Peyer's patch (tissue), 4 donors: ENCODE measurements at places on chromosomes 3 and 15.

DNA sequence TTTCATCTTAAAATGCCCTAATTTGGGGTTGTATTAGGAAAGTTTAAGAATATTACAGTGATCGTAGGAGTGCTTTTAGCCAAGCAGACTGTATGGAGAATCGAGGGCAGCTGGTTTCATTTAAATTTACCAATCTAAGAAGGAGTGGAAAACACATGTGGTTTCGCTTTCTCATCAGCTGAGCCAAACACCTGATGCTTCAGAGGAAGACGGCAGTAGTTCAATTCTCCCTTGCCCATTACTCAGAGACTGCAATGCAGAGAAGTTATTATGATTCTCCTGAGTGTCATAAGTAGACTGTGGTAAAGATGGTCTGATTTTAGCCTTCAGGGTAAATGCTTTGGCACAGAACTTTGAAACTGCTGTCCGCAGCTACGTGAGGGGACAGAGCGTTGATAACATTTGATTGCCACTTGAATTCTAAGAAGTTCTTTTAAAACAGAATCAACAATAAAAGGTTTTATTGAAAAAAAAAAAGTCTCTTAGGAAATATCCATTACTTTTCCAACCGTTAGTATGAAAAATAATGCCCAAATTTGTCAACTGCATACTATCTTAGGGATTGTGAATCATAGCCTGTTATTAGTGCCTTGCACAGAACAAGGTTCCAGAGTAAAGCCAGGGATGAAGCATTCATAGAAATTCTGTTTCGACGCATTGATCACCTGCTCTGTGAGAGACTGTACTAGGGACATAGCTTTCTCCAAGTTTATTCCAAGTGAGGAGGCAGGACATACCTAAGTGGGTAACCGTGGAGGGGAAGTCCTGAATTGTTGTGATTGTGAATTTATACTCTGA, 25.6 kb downstream of the LYSMD4 start:
- peaks cover 23% of the 10 kb centered on the region for H3K36me3 ChIP-seq
- H3K27ac ChIP-seq: no peak overlapping the region
- no peaks in the 10 kb centered on the region for H3K27me3 ChIP-seq
- H3K4me3 ChIP-seq: no peak overlapping the region
- no peak for DNase-seq
- H3K4me1 ChIP-seq: peaks cover 7% of the 10 kb centered on the region

- no peak overlapping the region for H3K4me3 ChIP-seq
- DNase-seq: no peak
- H3K4me1 ChIP-seq: no peaks in the 10 kb centered on the region
- no peaks in the 10 kb centered on the region for H3K27me3 ChIP-seq
Measured at GRCh38 chr3:73592154-73593144, 32.3 kb downstream of the PDZRN3 start.

DNA sequence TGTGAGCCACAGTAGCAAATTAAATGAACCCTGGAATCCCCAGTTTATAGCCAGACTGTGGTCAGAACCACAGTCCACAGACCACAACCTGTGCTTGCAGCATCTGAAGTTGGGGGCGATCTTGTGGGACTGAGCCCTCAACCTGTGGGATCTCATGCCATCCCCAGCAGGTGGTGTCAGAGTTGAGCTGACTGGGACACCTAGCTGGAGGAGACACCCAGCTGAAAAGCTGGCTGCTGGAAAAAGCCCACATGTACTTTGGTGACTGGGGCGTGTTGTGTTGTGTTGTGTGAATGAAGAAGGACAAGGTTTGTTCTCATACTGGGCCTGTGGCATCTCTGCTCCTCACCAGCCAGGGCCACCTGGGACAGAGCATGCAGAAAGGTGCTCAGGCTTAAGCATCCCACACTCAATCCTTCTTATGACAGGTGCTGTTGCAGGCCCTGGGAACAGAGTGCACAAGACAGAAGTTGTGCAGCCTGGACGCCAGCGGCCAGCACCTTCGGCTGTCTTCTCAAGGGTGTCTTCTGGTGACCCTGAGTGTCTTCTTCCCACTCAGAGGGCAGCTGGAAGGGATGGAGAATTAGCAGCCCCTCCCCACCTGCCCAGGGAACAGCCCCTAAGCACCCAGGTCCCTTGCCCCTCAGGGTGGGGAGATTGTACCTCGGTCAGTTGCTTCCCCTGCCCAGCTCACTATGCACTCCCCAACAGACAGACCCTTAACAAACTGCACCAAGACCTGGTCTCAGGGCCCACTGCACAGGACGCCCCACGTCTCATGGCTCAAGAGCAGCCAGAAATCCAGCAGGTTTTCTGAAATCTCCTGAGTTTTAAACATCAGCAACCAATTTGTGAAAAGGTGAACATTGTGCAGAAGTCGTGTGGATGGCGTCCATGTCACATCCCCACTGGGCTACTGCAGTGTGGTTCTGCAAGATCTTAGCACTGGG, 2.2 kb upstream of the UROC1 start:
- no peaks in the 10 kb centered on the region for H3K4me1 ChIP-seq
- no peak for DNase-seq
- no peak overlapping the region for H3K4me3 ChIP-seq
- no peaks in the 10 kb centered on the region for H3K27me3 ChIP-seq
- H3K27ac ChIP-seq: no peak overlapping the region

GRCh38 chr3:33438284-33438668, 1.9 kb downstream of the UBP1 start:
- DNase-seq: no peak
- H3K4me3 ChIP-seq: peak overlapping the region; percentile 88
- peaks cover 6% of the 10 kb centered on the region for H3K4me1 ChIP-seq

- no peaks in the 10 kb centered on the region for H3K36me3 ChIP-seq
- no peaks in the 10 kb centered on the region for H3K4me1 ChIP-seq
- DNase-seq: no peak
- no peaks in the 10 kb centered on the region for H3K27me3 ChIP-seq
- H3K4me3 ChIP-seq: no peak overlapping the region
Measured at GRCh38 chr3:124292329-124292728, 300.4 kb upstream of the ROPN1 start.

DNA sequence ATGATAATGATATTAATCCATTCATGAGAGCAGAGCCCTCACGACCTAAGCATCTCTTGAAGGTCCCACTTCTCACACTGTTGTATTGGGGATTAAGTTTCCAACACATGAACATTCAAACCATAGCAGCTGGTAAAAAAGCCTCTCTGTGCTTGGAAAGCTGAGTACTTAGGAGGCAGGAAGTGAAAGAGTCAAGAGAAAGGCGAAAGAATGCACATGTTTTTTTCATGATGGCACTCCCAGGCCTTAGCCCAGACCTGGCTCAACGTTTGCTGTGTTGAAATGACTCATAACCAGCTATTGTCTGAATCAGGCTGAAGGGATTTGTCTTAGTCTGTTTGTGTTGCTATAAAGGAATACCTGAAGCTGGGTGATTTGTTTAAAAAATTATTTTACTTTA, 84.4 kb upstream of the RGMA start:
- H3K4me3 ChIP-seq: no peak overlapping the region
- H3K36me3 ChIP-seq: no peaks in the 10 kb centered on the region
- no peak for DNase-seq

DNA sequence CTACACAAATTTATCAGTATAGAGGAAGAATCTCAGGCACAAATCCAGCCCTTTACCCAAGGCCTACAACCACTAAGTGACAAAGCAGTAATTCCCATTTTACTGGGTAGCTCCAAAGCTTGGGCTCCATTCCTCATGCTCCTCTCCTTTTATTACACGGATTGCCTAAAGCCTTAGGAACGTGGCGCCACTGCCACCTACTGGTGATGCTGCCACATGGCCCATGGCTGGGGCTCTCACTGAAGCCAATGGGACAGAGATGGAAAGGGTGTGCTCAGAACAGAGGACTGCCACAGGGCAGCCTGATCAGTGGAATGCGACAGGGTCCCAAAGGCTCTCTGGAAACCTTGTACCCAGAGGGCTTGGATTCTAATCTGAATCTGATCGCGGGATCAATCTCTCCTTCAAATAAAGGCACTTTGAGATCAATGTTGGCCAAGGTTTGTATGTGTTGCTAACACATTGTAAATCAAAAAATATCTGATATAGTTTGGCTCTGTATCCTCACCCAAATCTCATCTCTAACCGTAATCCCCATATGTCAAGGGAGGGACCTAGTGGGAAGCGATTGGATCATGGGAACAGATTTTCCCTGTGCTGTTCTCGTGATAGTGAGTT, 33.5 kb upstream of the LYZL4 start:
- peak; percentile 90 for DNase-seq
- no peaks in the 10 kb centered on the region for H3K27me3 ChIP-seq
- H3K4me1 ChIP-seq: no peaks in the 10 kb centered on the region
- no peaks in the 10 kb centered on the region for H3K36me3 ChIP-seq
- H3K27ac ChIP-seq: no peak overlapping the region

DNA sequence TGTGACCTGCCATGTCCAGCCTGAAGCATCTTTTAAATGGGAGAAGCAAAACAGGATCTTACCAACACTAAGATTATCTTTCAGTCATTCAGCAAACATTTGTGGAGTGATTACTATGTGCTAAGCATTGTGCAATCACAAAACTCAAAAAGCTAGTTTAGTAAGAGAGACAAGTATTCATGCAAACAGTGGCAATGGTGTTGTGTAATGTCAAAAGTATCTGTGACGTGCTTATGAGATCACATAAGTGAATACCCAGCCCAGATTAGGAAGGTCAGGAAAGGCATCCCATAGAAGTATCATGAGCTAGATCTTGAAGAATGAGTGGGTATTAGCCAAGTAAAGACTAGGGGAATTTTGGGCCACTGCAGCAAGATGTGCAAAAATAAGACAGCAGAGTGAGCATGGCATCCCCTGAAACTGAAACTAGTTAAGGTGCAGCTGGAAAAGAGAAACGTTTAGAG, 32.1 kb downstream of the SEC62 start:
- no peaks in the 10 kb centered on the region for H3K27me3 ChIP-seq
- H3K4me1 ChIP-seq: no peaks in the 10 kb centered on the region
- no peaks in the 10 kb centered on the region for H3K36me3 ChIP-seq
- no peak for DNase-seq
- H3K27ac ChIP-seq: no peak overlapping the region

- H3K36me3 ChIP-seq: no peaks in the 10 kb centered on the region
- no peak overlapping the region for H3K27ac ChIP-seq
- no peak overlapping the region for H3K4me3 ChIP-seq
Measured at GRCh38 chr3:55564726-55565125, 77.6 kb upstream of the WNT5A start.

DNA sequence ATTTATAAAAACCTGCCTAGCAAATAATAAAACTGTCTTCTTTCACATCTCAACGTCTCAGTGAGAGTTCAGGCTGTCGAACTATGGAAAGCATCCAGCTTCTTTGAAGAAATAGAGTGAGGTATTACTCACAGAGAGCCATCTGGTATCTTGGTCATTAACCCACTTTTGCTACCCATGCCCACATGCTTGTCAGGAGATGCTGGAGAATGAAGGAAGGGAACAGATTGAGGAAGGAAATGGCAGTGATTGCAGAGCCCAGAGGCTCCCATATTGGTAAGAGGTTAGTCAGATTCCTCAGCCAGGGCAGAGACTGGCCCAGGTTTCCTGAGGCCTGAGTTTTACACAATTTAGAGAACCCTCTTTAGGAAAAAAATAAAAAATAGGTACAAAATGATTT, 119.1 kb downstream of the B3GALNT1 start:
- no peak overlapping the region for H3K27ac ChIP-seq
- no peak for DNase-seq
- no peaks in the 10 kb centered on the region for H3K36me3 ChIP-seq

DNA sequence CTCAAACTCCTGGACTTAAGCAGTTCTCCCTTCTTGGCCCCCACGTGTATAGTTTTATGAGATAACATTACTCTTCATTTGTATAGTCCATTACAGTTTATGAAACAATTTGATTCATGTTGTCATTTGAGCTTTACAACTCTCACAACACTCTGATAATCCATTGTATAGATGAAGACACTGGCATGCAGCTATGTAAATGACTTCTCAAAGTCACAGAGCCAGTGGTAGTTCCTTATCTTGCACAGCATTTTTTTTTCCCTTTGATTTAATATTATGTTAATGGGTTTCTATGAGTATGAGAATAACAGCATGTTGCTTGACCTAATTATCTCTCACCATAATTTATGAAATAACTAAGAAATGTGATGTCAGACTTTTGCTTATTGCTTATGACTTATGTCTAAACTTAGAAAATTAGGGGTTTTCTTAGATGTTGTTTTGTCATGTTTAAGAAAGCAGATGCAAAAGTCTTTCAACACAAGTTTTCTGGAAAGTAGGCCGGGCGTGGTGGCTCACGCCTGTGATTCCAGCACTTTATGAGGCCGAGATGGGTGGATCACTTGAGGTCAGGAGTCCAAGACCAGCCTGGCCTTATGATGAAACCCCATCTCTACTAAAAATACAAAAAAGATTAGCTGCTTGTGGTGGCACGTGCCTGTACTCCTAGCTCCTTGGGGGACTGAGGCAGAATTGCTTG, 13.3 kb downstream of the VPS8 start:
- DNase-seq: peak; percentile 73
- H3K4me1 ChIP-seq: no peaks in the 10 kb centered on the region
- H3K4me3 ChIP-seq: no peak overlapping the region
- H3K36me3 ChIP-seq: no peaks in the 10 kb centered on the region

DNA sequence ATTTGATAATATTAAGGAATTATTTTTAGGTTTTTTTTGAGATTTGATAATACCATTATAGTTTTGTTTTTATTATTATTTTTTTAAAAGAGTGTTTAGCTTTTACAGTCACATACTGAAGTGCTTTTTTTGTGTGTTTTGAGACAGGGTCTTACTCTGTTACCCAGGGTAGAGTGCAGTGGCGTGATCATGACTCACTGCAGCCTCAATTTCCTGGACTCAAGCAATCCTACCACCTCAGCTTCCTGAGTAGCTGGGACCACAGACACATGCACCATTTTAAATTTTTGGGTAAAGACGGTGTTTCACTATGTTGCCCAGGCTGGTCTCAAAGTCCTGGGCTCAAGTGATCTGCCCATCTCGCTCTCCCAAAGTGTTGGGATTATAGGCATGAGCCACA, 73.0 kb downstream of the SUMF1 start:
- no peak overlapping the region for H3K4me3 ChIP-seq
- no peaks in the 10 kb centered on the region for H3K27me3 ChIP-seq
- H3K27ac ChIP-seq: no peak overlapping the region
- no peak for DNase-seq
- no peaks in the 10 kb centered on the region for H3K4me1 ChIP-seq

DNA sequence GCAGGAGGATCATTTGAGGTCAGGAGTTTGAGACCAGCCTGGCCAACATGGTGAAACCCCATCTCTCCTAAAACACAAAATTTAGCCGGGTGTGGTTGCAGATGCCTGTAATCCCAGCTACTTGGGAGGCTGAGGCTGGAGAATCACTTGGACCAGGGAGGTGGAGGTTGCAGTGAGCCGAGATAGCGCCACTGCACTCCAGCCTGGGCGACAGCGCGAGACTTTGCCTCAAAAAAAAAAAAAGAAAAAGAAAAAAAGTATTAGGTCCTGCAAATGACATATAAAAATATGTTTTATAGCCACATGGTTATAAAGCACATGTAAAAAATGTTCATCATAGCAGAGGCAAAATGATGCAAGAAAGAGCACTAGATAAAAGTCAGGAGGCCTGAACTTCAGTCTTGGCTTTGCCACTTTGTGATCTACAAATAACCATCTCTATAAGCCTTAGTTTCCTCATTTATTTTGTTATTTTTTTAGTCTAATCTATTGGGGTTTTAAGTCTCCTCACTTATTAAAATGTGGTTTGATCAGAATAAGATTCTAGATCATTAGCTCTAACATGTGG, 4.9 kb downstream of the SLC12A6 start:
- DNase-seq: no peak
- H3K4me3 ChIP-seq: no peak overlapping the region
- no peaks in the 10 kb centered on the region for H3K27me3 ChIP-seq
- no peaks in the 10 kb centered on the region for H3K4me1 ChIP-seq
- no peaks in the 10 kb centered on the region for H3K36me3 ChIP-seq
- peak overlapping the region; percentile 98 for H3K27ac ChIP-seq

GRCh38 chr15:89330119-89330518, 4.5 kb downstream of the POLG start:
- DNase-seq: peak; percentile 80
- peaks cover 10% of the 10 kb centered on the region for H3K4me1 ChIP-seq
- no peak overlapping the region for H3K4me3 ChIP-seq
- H3K27me3 ChIP-seq: no peaks in the 10 kb centered on the region
